Stimulated activated naive B cell treated with anti-CD40 and anti-IgM and Interleukin-4, amounts not matched to agents 10 μg/mL and 1 μg/mL and 100 μg/mL, for 72 hours (primary cell): ENCODE measurements at places on chromosomes 16 and 17.

DNA sequence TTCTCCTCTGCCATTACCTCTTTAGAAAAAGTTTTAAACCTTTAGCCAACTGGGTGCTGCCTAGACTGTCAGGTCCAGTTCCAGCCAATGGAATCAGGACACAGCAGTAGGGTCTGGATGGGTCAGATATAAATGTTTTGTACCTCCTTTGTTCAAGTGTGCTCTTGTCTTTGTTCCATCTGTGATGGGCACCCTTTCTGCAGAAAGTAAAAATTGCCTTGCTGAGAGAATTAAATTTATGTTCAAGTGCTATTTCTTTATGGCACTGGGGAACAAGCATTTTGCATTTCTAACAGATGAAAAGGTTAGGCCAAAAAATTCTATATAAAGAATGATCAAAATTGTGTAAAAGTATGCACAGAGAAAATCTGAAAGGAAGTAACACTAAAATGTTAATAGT is 5.2 kb upstream of the HP start:
- no peak for DNase-seq
- no peak overlapping the region for H3K27ac ChIP-seq
- peaks cover 10% of the 10 kb centered on the region for H3K36me3 ChIP-seq
- H3K4me3 ChIP-seq, result no peak overlapping the region
- H3K27me3 ChIP-seq, result no peaks in the 10 kb centered on the region

DNA sequence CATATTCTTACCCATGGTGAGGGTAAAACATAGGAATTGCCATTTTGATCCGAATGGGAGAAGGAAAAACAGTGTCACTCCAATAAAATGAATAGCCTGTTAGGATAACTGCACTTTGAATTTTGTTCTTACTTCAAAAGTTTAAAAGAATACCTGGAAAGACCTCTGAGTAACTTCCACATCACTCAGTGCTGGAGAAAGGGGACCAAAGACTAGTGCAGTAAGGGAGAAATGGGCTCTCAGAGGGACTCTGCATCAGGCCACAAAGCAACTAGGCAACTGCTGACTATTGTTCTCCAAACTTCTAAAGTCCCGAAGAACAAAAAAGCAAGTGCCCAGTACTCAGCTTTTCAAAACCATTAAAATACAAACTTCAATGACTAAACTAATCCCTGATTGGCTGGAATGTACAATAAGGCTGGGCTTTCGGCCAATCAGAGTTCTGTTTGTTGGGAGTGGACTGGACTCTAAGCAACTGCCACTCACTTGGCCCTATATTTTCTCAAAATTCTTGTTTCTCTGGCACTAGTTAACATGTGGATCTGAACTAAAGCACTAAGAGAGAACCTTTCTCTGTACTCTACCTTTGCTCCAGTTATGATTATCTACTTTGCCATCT is 6.2 kb downstream of the DNAJC7 start:
- no peaks in the 10 kb centered on the region for H3K27me3 ChIP-seq
- H3K36me3 ChIP-seq, result peaks cover 28% of the 10 kb centered on the region
- H3K4me1 ChIP-seq, result peaks cover 23% of the 10 kb centered on the region
- H3K27ac ChIP-seq, result peak overlapping the region; percentile 53
- H3K4me3 ChIP-seq, result no peak overlapping the region
- DNase-seq, result no peak

GRCh38 chr16:49350265-49351095 is 23.1 kb upstream of the C16orf78 start:
- H3K27ac ChIP-seq, result no peak overlapping the region
- no peak overlapping the region for H3K4me3 ChIP-seq
- no peaks in the 10 kb centered on the region for H3K36me3 ChIP-seq
- peak; percentile 35 for DNase-seq

- peaks cover 31% of the 10 kb centered on the region for H3K36me3 ChIP-seq
- no peak overlapping the region for H3K27ac ChIP-seq
- H3K4me3 ChIP-seq, result peak overlapping the region; percentile 3
These were observed 7.9 kb downstream of the GRN start for GRCh38 chr17:44352828-44353671.
